Heart left ventricle (tissue), 16 donors: ENCODE measurements at places on chromosomes 1 and 21. TPM values are rescaled to one million over a fixed set of nuclear protein-coding genes. Genes with fewer than 3 reads are reported as not detected.

DNA sequence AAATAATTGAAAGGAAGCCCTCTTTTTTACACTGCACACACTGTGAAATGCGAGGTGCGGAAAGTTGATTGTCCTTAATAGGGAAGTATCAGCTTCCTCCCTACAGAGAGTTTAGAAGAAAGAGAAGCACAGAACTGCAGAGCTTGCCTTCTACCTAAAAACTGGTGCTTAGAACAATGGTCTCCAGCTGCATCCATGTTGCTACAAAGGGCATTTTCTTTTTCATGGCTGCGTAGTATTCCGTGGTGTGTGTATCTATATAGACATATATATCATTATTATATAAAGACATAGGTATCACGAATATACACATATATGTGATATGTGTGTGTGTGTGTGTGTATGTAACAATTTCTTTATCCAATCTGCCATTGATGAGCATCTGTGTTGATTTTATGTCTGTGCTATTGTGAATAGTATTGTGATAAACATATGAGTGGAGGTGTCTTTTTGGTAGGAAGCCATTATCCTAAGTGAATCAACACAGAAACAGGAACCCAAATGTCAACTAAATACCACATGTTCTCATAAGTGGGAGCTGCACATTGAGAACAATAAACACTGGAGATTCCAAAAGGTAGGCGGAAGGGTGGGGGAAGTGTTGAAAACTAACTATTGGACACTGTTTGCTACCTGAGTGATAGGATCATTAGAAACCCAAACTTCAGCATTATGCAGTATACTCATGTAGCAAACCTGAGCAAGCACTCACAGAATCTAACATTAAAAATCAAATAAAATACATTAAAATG is 290.0 kb upstream of the RUNX1 start:
- DNase-seq: no peak
- no peaks in the 10 kb centered on the region for H3K36me3 ChIP-seq
- no peaks in the 10 kb centered on the region for H3K4me1 ChIP-seq
- no peak overlapping the region for H3K4me3 ChIP-seq
- H3K27me3 ChIP-seq: peaks cover 4% of the 10 kb centered on the region
- H3K27ac ChIP-seq: no peak overlapping the region

DNA sequence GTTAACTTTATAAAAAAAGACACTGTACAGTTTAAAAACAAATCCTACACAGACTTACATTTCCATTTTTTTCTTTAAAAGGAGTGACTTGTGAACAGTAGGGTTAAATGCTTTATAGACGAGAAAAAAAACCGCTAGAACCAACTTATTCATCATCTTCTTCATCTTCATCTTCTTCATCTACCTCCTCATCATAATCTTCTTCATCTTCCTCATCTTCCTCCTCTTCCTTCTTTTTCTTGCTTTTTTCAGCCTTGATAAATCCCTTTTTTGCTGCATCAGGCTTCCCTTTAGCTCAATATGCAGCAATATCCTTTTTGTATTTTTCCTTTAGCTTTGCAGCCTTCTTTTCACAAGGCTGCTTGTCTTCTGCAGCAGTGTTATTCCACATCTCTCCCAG is 22.5 kb downstream of the FMO1 start:
- DNase-seq: no peak
- no peaks in the 10 kb centered on the region for H3K27me3 ChIP-seq
- H3K27ac ChIP-seq: no peak overlapping the region
- H3K36me3 ChIP-seq: no peaks in the 10 kb centered on the region

- no peaks in the 10 kb centered on the region for H3K4me1 ChIP-seq
- no peak for DNase-seq
- no peaks in the 10 kb centered on the region for H3K27me3 ChIP-seq
- no peak overlapping the region for H3K4me3 ChIP-seq
Observed at GRCh38 chr1:50861772-50862171, 98.3 kb downstream of the FAF1 start.

GRCh38 chr1:160879056-160879455 is 5.9 kb downstream of the ITLN1 start:
- no peaks in the 10 kb centered on the region for H3K36me3 ChIP-seq
- DNase-seq: no peak
- no peak overlapping the region for H3K4me3 ChIP-seq
- no peak overlapping the region for H3K27ac ChIP-seq

DNA sequence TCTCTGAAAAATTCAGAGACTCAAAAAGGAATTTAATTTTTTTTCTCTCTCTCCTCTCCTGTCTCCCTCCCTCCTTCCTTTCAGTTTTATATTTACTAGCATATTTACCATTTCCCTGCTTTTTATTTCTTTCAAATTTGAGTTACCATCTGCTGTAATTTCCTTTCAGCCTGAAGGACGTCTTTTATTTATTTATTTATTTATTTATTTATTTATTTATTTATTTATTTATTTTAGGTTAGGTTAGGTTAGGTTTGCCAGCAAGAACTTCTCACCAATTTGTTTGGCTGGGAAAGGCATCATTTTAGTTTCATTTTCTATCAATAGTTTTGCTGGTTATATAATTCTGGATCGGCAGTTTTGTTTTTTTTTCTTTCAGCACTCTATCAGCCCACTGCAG is 231.7 kb upstream of the ZRANB2 start:
- no peak for DNase-seq
- no peak overlapping the region for H3K4me3 ChIP-seq
- no peaks in the 10 kb centered on the region for H3K36me3 ChIP-seq

- peak; percentile 86 for DNase-seq
- no peak overlapping the region for H3K4me3 ChIP-seq
- peak overlapping the region; percentile 29 for H3K27ac ChIP-seq
- no peaks in the 10 kb centered on the region for H3K27me3 ChIP-seq
Observed at GRCh38 chr1:41432481-41433280, 51.8 kb downstream of the EDN2 start.

GRCh38 chr1:26791626-26792025 is 3.9 kb downstream of the PIGV start:
- peaks cover 41% of the 10 kb centered on the region for H3K4me1 ChIP-seq
- H3K4me3 ChIP-seq: no peak overlapping the region
- H3K27me3 ChIP-seq: no peaks in the 10 kb centered on the region
- H3K36me3 ChIP-seq: peaks cover 17% of the 10 kb centered on the region
- H3K27ac ChIP-seq: peak overlapping the region; percentile 98

DNA sequence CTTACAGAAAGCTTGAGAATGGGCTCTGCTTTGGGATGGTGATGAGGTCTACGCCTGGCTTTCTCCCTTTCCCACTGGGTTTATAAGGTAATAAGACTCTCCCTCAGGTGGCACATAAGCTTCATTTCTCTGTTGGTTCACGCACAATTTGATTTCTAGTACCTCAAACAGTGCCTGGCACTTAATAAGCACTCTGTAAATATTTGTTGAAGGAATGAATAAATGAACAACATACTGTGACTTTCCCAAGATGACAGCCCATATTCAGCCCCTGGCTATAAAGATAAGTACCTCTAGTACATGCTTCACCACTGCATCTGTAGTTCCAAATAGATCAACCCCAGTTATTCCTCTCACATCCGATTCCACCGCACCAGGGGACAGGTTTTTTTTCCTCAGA is 17.8 kb downstream of the COPA start:
- H3K27me3 ChIP-seq: no peaks in the 10 kb centered on the region
- no peak overlapping the region for H3K4me3 ChIP-seq
- H3K36me3 ChIP-seq: peaks cover 98% of the 10 kb centered on the region
- no peaks in the 10 kb centered on the region for H3K4me1 ChIP-seq

- H3K4me3 ChIP-seq: no peak overlapping the region
- no peak overlapping the region for H3K27ac ChIP-seq
- no peak for DNase-seq
- no peaks in the 10 kb centered on the region for H3K27me3 ChIP-seq
- H3K36me3 ChIP-seq: no peaks in the 10 kb centered on the region
Observed at GRCh38 chr1:12038356-12039163, 19.3 kb downstream of the MIIP start.

- no peak for DNase-seq
- no peaks in the 10 kb centered on the region for H3K27me3 ChIP-seq
- H3K4me1 ChIP-seq: peaks cover 18% of the 10 kb centered on the region
- H3K27ac ChIP-seq: peak overlapping the region; percentile 59
- no peak overlapping the region for H3K4me3 ChIP-seq
- no peaks in the 10 kb centered on the region for H3K36me3 ChIP-seq
Observed at GRCh38 chr1:221097479-221098281, 218.4 kb downstream of the HLX start.

GRCh38 chr1:234712891-234713305 is 102.9 kb upstream of the IRF2BP2 start:
- no peak overlapping the region for H3K27ac ChIP-seq
- H3K4me3 ChIP-seq: no peak overlapping the region
- no peak for DNase-seq
- no peaks in the 10 kb centered on the region for H3K4me1 ChIP-seq
- no peaks in the 10 kb centered on the region for H3K36me3 ChIP-seq

GRCh38 chr21:42754270-42754933 is 101.0 kb downstream of the PDE9A start:
- DNase-seq: no peak
- H3K36me3 ChIP-seq: no peaks in the 10 kb centered on the region
- peaks cover 4% of the 10 kb centered on the region for H3K4me1 ChIP-seq
- no peak overlapping the region for H3K27ac ChIP-seq
- H3K4me3 ChIP-seq: no peak overlapping the region
- H3K27me3 ChIP-seq: no peaks in the 10 kb centered on the region

- H3K27ac ChIP-seq: no peak overlapping the region
- no peaks in the 10 kb centered on the region for H3K36me3 ChIP-seq
- no peaks in the 10 kb centered on the region for H3K4me1 ChIP-seq
- H3K27me3 ChIP-seq: peaks cover 28% of the 10 kb centered on the region
Observed at GRCh38 chr1:34885405-34886247, 26.1 kb upstream of the SMIM12 start.

DNA sequence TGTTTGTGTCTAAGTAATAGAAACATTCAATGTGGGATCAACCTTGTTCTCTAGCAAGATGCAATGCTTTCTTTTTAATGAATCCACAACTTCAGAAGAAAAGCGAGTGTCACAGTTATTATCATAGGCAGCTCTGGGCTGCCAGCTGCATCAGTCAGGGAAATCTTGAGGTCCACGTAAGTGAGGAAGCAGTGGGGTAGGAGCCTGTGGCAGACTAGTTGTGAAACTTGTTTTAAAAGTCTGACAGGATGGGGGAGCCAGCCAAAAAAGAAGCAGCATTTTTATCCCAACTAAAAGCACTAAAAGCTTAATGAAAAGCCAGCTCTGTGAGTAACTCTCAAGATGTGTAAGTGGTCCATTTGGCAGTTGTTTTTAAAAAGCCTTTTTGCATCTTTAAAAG is 113.1 kb downstream of the ZNF326 start:
- H3K27ac ChIP-seq: no peak overlapping the region
- peaks cover 5% of the 10 kb centered on the region for H3K27me3 ChIP-seq
- no peak for DNase-seq
- no peaks in the 10 kb centered on the region for H3K4me1 ChIP-seq
- H3K4me3 ChIP-seq: no peak overlapping the region

DNA sequence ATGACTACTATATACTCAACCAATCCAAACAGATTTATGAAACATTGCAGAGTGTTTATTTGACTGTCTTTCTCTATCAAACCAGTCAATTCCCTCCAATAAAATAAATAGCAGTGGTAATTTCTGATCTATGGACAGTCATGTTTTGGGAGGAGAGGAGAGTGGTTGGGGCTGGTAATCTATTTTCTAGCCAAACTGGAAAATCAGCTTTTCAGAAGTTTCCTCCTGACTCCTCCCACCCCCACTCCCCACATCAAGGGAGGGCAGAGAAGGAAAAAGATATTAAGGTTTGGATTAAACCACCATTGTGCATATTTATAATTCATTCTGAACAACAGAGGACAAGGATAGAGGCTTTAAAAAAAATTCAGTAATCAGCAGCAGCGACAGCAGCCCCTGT is 69.4 kb upstream of the SOX13 start:
- H3K27ac ChIP-seq: no peak overlapping the region
- H3K4me1 ChIP-seq: no peaks in the 10 kb centered on the region
- H3K27me3 ChIP-seq: no peaks in the 10 kb centered on the region
- H3K36me3 ChIP-seq: no peaks in the 10 kb centered on the region
- no peak overlapping the region for H3K4me3 ChIP-seq
- DNase-seq: no peak

DNA sequence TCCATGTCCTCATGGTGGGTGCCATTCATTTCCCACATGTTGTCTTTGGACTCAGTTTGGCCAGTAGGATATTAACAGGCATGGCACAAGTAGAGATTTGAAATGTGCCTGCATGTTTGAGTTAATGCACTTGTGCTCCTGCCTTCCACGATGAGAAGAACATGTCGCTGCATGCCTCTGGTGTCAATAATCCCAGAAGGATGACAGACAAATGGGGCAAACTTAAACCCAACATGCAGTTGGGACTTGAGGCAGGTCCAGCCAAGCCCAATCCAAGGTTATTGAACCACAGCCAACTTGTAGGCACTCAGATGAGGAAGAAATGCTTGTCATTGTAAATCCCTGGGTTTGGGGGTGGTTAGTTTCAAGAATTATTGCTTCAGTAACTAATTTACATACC is 174.6 kb downstream of the TRIM33 start:
- H3K4me3 ChIP-seq: no peak overlapping the region
- DNase-seq: no peak
- H3K4me1 ChIP-seq: no peaks in the 10 kb centered on the region
- no peak overlapping the region for H3K27ac ChIP-seq
- H3K27me3 ChIP-seq: no peaks in the 10 kb centered on the region

DNA sequence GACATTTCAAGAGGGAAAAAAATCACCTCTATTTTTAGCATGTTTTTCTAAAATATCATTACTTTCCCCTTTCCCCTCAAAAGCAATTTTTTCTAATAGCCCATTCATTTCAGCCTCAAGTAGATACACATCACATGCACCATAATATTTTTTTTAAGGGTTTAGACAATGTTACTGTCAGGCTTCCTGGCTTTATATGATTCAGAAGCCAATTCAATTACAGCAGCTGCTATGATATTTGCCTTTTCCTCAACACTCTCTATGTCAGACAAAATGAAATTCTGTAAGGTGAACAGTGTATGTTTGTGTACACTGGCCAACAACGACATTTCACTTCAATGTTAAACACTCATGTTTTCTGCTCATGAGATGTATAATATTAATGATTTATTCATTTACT is 46.5 kb downstream of the OMA1 start:
- H3K4me1 ChIP-seq: no peaks in the 10 kb centered on the region
- H3K4me3 ChIP-seq: no peak overlapping the region
- no peaks in the 10 kb centered on the region for H3K27me3 ChIP-seq

The LAX1 gene
- 0.66 TPM for total RNA-seq

The ASCL5 gene
- total RNA-seq: not detected

The IGSF21 gene
- total RNA-seq: 0.65 TPM

The NME7 gene
- total RNA-seq: 14.9 TPM

The KLHDC8A gene
- not detected for total RNA-seq

The RHD gene
- total RNA-seq: not detected

The PRAMEF4 gene
- not detected for total RNA-seq

The CCDC181 gene
- total RNA-seq: 0.24 TPM

The BCAR3 gene
- 21.0 TPM for total RNA-seq

The NCMAP gene
- total RNA-seq: not detected
